NCI-H1417 treated with DMSO at 0.1 percent for 48 hours (cell line): ENCODE measurements at places on chromosomes 1 and 21.

- no peak for DNase-seq
Observed at GRCh38 chr1:32349211-32349708, 13.0 kb downstream of the FAM229A start.

- DNase-seq, result no peak
Observed at GRCh38 chr1:160402001-160402795, 1.8 kb downstream of the VANGL2 start.

DNA sequence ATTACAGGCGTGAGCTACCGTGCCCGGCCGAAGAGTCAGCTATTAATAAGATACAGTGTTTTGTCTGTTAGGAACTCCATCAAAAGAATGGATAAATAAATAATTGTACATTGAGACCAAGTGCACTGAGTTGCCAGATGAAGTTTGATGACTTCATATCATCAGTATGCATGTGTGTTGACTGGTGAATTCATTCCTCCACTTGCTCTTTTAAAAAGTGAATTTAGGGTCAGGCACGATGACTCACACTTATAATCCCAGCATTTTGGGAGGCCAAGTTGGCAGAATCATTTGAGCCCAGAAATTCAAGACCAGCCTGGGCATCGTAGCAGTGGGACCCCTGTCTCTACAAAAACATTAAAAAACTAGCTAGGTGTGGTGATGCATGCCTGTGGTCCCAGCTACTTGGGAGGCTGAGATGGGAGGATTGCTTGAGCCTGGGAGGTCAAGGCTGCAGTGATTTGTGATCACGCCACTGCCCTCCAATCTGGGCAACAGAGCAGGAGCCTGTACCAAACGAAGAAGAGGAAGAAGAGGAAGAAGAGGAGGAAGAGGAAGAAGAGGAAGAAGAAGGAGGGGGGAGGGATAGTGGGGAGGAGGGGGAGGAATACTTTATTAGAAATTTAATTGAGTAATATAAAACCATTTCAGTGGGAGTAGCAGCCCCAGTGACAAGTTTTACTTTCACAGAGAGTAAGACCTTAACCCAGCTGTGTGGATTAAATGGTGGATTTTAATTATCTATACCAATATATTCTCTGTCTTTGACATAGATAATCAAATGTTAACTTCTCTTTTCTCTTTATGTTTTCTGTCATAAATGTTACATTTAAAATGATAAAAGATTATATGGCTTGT lies 74.9 kb downstream of the CCDC18 start:
- no peak for DNase-seq

GRCh38 chr1:242318140-242318539 lies 206.4 kb downstream of the PLD5 start:
- no peak for DNase-seq

- DNase-seq, result no peak
Observed at GRCh38 chr1:162107911-162108310, 38.4 kb downstream of the NOS1AP start.

DNA sequence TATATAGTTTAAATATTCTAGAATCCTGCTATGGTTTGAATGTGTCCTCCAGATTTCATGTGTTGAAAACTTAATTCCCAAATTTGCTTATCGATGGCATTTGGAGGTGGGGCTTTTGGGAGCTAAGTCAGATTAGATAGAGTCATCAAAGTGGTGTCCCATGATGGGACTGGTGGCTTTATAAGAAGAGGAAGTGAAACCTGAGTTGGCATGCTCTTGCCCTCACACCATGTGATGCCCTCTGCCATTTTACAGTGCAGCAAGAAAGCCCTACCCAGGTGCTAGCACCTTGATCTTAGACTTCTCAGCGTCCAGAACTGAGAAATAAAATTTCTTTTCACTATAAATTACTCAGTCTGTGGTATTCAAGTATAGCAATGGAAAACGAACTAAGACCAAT lies 111.3 kb downstream of the TGFB2 start:
- DNase-seq, result no peak

- no peak for DNase-seq
Observed at GRCh38 chr21:45253633-45254459, 33.8 kb downstream of the POFUT2 start.

- no peak for DNase-seq
Observed at GRCh38 chr1:202852163-202852904, 36.6 kb downstream of the RABIF start.

DNA sequence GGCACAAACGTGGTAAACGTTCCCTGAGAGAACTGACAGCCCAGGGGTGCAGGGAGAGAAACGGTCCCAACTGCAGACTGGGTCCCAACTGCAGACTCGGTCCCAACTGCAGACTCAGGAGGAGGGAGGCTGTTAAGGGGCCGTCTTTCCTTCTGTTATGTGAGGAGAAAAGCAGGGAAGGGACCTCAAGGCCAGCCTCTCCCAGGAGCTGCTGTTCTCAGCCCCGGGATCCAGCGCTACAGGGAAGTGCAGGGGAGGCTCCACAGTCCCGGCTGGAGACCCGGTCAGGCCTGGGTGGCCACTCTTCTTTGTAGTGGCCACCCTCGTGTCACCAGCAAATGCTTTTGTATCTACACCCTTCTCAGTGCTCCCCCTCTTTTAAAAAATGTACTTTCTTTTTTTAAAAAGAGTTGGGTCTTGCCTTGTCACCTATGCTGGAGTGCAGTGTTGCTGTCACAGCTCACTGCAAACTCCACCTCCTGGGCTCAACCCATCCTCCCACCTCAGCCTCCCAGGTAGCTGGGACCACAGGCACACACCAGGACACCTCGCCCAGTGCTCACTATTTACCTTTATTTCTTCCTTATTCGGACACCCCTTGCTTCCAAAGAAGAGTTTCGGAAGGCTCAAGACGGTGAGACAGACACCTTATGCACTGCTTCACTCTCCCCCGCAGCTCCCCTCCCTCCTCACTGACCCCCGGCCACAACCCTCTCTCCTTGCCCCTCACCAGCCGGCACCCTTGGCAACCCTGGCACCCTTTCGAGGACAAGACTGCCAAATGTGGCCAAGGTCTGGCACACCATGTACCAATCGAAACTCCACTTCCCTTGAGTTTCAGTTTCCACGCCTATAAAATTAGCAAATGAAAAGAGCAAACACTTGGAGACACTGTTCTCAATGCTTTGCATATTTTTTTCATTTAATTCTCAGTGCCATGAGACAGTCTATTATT lies 21.8 kb downstream of the CAPN2 start:
- DNase-seq, result no peak

DNA sequence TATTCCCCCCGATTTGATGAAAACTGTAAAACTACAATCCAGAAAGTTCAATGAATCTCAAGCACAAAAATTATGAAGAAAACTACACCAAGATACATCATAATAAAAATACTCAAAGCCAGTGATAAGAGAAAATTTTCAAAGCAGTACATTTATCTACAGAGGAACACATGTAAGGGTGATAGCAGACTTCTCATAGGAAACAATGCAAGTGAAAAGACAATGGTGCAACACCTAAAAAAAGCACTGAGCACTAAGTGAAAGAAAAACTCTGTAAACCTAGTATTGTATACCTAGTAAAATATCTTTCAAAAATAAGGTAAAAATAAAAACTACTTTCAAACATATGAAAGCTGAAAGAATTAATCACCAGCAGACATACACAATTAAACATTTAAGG lies 76.1 kb upstream of the IRF2BP2 start:
- DNase-seq, result no peak

DNA sequence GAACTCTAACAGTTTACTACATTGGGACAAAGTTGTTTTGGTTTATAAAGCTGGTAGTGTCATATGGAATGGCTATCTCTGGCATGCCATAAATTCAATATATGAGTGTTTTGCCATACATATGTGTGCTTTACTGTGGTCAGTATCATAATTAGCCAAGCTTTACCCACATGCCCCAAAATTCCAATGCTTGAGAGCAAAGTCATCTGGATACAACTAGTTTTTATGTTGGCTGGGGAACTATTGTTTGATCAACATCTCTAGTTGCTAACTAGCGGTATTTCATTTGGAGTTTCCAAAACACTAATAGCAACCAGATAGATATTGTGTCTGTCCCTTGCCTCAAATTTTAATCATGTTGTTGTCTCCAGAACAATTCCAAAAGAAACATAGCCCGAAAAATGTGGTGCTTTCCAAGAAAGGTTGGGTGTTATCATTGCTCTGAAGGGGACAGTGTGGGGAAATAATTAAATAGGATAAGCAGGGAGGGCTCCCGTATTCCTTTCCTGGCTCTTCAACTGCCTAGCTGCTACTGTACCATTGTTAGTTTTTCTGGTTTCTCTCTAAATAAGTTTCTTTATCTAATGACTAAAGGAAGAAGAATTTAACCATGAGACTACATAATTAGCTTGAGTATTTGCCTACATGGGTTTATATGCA lies 136.1 kb downstream of the TGFB2 start:
- no peak for DNase-seq

DNA sequence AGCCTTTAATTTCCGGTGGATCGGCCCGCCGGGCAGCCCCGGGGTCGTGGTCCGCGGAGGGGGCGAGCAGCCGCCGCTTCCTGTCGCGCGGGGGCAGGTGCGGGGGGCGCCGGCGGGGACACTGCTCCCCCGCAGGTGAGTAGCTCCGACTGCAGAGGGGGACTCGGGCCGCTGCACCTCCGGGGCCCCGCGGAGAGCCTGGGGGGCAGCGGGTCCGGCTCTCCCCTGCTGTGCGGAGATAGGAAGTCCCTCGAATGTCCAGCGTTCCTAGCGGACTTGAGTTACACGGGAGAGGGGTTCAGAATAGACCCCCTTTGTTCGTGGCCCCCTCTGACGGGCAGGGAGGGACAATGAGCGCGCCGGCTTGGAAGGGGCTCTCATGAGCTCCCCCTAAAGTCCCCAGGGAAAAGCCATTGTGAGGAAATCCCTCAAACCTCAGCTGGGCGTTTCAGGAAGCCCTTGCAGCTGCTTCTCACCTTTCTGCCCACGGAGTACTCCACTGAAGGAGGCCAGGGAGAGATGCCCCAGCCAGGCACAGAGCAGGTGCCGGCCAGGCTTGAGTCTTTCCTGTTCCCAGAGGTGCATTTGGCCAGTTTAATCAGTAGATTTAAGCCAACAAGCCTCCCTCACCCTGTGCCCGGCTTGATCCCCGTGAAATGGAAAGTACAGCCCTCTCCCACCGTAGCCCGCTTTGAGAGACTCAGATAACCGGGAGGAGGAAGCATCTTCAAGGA lies 925 bp downstream of the PDE9A start:
- no peak for DNase-seq

DNA sequence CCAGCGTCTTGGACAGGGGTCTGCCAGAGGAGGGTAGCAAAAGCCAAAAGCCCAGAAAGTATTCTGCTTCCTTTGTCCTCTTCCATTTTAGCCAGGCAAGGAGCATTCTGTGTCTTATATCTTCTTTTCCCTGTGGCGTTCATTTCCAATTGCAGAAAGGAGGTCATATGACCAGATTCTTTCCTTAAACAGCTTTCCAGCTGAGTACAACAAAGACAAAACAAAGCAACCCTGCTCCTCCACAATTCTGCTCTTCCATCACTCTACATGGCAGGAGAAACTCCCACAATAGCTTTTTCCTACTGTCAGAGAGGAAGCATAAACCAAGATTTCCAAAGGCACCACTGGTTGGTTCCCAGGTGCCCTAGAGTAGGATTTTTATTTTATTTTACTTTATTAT lies 19.7 kb downstream of the ENSA start:
- DNase-seq, result no peak

GRCh38 chr1:27575840-27576331 lies 28.1 kb downstream of the AHDC1 start:
- no peak for DNase-seq

GRCh38 chr1:151510614-151510956 lies 602 bp upstream of the CGN start:
- DNase-seq, result no peak

GRCh38 chr1:77948841-77949424 lies 29.9 kb downstream of the FUBP1 start:
- no peak for DNase-seq

DNA sequence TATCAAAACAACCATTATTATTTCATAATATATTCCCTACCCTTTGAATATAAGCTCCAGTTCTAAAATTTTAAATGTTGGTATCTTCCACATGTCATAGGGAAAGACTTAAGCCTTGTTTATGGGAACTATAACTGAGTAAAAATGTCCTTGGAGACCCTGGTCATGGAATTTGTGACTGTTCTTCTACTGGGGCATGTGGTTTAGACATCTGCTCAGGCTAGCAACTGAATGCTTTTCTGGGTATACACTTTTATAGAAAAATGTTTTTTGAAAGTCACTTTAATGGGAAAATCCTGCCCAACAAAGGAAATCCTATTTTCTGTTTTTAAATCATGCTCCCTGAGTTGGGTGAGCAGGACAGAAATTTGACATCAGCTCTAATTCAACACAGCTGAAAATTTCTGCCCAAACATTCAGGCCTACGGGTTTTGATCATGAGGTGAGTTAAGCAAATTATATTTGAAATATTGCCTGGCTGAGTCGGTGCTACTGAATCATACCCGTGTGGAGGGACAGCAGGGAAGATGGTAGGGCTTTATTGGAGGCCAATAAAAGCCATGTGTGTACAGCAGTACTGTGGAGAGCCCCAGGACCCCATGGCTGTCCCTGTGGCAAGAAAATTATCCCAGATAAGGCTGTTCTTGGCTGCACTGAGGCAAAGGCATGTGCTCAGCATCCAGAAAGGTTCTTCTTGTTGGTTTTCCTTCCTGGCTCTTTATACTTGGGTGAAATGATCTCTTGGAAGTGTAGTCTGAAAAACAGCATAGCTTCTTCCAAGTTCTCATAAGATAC lies 391.8 kb downstream of the DISC1 start:
- no peak for DNase-seq
